Mesenteric fat pad (tissue), 1 donor: ENCODE measurements at places on chromosomes 4 and X. TPM values are rescaled to one million over a fixed set of nuclear protein-coding genes. Genes with fewer than 3 reads are reported as not detected.

MTM1 gene
- 15.7 TPM for total RNA-seq

DNA sequence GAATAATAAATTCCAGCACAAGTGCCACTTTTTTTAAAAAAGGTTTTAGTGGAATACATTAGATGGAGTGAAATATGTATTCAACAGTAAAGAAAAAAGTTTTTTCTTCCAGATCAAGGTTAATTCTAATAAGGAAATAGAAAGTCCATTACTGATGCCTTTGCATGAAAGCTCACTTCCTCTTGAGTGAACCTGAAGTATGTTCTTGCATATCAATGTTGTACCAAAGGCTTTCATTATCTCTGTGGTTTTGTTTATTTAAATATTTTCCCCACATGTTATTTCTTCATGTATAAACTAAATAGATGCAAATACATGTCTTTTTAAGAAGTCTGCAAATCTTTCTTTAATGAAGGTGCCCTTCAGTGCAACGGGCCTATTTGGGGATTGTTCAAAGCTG, 307.9 kb downstream of the C4orf33 start:
- no peak for DNase-seq

UFSP2 gene
- 19.8 TPM for total RNA-seq

MAGEA11 gene
- not detected for total RNA-seq

DNA sequence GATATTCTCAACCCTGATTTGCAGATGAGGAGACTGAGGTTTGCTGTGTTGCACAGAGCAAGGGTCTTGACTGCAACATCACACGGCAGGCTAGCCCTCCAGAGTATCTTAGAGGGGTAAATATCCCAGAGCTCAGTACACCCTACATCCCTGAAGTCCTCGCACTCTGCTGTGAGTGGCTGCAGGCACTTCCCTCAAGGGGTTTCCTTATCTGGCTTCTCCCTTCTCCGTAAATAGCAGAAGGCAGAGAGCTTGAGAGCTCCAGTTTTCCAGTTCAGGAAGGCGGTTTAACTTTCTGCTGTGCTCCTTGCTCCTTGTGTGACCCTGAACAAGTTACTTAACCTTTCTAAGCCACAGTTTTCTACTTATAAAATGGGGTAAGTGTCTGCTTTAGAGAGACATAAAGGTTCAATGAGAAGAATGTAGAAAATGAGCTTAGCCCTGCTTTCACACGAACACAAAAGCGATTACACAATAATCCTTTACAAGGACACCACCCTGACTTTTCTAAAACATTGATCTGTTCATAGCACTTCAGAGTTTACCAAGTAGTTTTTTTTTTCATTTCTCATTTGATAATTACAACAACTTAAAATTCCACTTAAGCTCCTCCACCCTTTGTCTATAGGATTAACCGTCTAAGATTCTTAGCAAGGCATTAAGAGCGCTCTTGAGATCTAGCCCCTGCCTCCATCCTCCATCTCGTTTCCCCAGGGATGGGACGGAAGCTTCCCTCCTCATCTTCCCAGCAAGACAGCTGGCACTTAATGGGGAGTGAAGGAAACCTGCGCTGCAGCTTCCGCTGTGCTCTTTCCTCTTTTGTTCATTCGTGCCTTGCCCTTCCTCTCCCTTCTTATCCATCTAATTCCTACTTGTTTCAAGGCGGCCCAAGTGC, 68.4 kb downstream of the TAPT1 start:
- no peak for DNase-seq

- no peak for DNase-seq
These were observed 61.4 kb upstream of the TRIM2 start for GRCh38 chr4:153142700-153143438.
